ENCODE measurements at places on chromosomes 2 and 18. TPM values are rescaled to one million over a fixed set of nuclear protein-coding genes. Genes with fewer than 3 reads are reported as not detected.

- DNase-seq: no peak
Measured at GRCh38 chr2:20551260-20551944, 99.5 kb downstream of the HS1BP3 start.

DOK6 gene
- total RNA-seq: not detected

UGT1A8 gene
- not detected for total RNA-seq

GRCh38 chr2:49053156-49053555 is 101.2 kb downstream of the FSHR start:
- no peak for DNase-seq

- no peak for DNase-seq
Measured at GRCh38 chr2:1626271-1626681, 118.0 kb downstream of the PXDN start.
